ENCODE measurements at places on chromosomes 16 and 17.

DNA sequence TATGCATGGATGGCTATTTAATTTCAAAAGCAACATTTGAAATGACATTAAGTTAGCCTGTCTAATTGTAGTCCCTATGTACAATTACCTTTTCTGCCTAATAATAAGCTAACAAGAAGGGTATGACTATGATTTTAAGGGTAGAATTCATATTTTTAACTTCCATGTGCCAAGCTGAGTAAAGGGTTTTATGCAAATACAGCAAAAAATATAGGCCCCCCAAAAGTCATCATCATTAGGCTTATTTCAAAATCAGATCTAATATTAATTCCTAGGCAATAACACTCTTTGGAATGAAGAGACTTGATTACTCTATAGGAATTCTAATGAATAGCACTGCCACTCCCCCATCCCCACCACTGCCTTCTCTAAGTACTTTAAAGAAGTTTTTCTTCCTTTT is 155.9 kb upstream of the DYNLRB2 start:
- no peak for DNase-seq

DNA sequence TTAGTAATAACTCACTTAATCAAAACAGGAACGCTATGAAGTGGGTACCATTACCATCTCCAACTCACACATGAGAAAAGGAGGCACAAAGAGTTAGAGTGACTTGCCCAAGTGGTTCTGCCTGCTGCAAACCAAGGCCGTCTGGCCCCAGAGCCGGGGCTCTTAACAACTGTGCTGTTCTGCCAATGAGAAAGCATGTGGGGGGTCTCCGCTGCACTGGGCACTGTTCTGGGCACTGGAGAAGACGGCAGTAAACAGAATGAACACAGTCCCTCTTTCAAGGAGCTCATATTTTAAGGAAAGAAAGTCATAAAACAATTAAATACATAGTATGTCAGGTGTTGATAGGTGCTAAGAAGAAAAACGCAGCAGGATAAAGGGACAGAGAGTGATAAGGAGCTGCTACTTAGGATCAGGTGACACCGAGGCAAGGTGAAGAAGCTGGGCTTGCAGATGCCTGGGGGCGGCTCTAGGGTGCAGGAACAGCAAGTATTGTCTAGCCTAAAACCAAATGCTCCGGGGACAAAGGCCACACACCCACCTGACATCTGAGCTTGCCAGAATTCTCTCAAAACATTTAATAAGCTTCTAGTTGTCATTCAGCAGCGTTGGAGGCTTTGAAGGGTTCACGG is 6.5 kb downstream of the STX8 start:
- DNase-seq, result no peak

- DNase-seq, result no peak
Observed at GRCh38 chr16:59701963-59702930, 968.1 kb upstream of the GOT2 start.

DNA sequence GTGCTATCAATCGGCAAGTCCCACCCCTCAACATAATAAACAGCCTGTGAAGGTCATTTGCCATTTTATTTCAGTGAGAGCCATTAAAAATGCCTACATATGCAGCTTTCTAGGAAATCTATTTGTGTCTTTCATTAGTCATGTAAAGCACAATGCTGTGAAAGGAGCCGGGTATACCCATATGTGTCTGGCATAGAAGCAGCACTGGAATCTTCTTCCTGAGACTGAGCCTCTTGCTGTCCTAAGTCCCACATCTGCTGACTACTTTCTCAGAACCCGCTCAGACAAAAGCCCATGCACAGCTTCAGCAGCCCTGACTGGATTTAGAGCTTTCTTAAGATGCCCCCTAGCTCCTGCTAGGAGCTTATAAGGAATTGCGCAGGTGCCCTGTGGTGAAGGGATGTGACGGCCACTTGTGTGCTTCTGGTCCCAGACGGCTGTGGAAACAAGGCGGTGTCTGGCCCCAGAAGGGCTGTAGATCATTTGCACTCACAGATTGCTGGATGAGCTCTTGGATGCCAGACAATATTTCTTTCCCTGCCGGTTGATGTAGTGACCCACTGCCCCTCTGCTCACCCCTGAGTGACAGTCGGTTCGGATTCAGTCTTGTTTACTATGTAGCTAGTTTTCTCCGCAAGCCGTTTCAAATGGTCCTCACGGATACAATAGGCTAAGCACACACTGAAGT is 172.2 kb downstream of the ANKFN1 start:
- DNase-seq, result no peak

DNA sequence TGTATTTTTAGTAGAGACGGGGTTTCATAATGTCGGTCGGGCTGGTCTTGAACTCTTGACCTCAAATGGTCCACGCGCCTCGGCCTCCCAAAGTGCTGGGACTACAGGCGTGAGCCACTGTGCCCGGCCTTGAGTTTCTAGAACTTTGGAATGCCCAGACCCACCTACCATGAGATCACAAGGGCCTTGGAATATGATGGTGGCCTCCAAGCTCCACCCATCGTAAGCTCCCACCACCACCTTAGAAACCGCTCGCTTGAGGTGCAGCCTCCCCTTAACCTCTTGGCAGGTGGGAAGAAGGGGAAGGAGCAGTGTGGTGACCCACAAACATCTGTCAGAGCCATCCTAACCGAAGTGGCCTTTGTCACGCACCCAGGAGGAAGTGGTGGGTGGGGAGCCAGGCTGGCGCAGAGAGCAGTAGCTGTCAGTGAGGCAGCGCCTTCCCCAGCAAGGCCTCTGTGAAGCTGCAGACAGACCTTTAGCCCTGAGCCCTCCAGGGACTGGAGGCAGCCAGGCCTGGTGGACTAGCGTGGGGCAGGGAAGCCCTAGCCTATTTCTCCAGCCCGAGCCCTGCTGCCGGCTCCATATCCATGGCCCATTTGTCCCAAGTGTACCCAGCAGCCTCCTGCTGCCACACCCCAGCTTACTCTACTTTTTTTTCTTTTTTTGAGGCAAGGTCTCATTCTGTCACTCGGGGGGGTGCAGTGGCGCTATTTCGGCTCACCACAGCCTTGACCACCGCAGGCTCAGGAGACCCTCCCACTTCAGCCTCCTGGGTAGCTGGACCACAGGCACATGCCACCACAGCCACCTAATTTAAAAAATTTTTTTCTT is 13.1 kb upstream of the SEPHS2 start:
- DNase-seq, result peak; percentile 88

DNA sequence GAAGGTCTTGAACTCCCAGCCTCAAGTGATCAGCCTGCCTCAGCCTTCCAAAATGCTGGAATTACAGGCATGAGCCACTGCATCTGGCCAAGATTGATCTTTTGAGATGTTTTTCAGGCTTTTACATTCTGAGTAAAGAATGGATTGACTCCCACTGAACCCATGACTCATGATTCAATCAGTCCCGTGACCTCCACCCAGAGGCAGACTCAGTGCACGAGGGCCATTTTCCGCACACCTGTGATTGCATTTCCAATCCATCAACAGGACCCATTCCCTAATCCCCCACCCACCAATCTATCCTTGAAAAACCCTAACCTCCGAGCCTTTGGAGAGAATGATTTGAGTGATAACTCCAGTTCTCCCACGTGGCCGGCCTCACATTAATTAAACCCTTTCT is 40.4 kb upstream of the PRKCB start:
- DNase-seq, result no peak

- no peak for DNase-seq
Observed at GRCh38 chr16:54954220-54954619, 23.6 kb downstream of the IRX5 start.
